ENCODE measurements at places on chromosomes 1 and 21.

DNA sequence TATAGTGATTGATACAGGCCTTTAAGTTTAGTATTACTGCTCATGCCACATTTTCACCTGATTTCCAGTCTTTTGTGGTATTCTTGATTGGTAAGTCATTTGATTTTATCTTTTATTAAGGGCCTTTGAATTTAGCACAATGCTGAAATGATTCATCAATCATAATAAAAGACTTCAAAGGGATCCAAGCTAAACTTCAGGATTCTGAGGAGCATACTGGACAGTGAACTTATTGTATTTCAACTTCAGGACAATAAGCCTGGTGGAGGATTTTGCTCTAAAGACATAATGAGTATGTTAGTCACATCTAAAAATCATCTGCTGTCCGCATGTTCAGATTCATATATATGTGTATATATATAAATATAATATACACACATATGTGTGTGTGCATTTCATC lies 233.3 kb downstream of the SETD4 start:
- DNase-seq = no peak

DNA sequence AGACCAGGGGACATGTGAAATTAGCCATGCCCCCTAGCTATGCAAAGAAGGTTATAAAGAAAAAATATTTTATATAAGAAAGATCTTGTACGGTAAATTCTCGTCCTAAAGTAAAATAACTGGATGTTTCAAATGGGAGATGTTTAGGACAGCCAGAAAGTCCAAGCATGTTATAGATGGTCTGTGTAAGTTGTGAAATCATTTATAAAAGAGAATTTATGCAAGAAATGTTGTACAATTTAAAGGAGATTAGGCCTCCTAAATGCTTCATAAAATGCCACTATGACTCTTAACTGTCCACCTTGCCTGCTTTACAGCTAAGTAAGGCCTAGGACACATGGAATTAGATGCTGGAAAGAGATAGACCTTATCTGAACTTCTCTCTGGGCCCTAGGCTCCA lies 118.1 kb upstream of the POGK start:
- DNase-seq = no peak

- no peak for DNase-seq
Measured at GRCh38 chr1:158752155-158752712, 2.3 kb upstream of the OR6K6 start.

GRCh38 chr1:26853156-26853555 lies 9.8 kb upstream of the SFN start:
- DNase-seq = peak; percentile 87

- DNase-seq = no peak
Measured at GRCh38 chr1:162991444-162991843, 77.7 kb upstream of the RGS4 start.

GRCh38 chr1:93483200-93483599 lies 35.3 kb downstream of the FNBP1L start:
- no peak for DNase-seq

GRCh38 chr1:58848818-58849411 lies 65.1 kb upstream of the JUN start:
- DNase-seq = peak; percentile 34

DNA sequence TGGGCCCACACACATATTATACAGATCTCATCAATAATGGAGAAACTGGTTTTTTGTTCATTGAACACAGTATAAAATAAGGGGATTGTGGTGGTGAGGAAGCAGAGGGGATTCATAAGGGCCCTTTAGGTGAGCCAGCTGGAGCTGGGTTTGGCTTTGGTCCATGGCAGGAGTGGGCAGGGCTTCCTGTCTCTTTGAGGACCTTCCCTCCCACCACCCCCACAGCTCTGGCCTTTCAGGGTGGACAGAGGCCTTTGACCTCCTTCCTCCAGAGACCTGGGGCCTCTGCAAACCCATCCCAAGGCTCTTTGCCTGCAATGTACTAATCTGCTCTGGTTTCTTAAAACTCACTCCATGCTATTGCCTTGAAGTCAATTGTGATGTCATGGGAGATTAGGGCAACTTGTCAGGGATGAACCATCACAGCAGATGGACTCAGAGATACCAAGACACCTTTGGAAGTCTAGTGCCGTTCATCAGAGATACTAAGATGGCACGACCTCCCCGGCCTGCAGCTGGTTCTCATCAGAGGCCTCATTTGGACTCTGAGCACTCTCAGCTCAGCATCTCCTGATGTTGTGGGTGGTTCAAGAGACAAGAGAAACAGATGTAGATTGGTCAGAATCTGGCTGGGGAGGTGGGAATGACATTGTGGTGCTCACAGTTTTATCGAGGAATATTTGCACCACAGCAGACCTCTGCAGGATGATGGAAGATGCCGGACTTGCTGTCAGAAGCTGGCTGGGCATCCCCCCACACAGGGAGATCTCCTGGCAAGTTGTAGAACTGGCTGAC lies 37.9 kb downstream of the LHX4 start:
- DNase-seq = no peak
